ENCODE measurements at places on chromosomes 3 and 15.

DNA sequence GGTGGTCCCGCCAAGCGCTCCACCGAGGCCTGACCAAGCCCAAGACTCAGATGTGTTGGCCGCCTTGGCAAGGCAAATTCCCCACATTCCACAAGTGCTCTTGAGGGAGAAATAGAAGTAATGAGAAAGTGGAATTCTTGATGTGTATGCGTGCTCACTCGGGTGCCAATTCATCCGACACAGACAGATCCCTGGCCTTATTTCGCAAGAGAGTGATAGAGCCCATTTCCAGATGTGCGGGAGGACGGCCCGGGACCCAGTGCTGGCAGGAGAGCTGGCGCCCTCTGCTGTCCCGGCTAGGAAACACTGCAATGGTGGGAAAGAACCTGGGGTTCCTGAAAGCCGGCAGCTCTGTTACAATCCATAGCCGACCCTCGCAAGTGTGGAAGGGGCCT lies 76.0 kb downstream of the HMG20A start:
- DNase-seq: no peak

DNA sequence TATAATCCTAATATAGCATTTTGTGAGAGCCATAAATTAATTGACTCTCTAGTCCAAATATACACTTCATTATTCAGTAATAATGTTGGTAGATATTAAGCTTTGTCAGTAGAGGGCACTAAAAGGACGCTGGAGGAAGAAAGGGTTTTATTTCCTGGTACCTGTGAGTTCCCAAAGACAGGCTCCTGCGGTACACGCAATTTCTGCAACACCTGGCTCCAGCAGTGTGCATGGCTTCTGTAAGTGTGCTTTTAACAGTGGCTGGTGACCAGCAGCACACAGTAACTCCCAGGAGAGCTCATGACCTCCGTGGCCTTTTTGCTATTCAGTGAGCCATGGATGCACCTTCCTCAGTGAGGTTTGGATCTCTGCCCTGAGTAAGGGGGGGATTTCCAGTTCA lies 338.3 kb upstream of the ZNF385D start:
- no peak for DNase-seq

- DNase-seq: no peak
Observed at GRCh38 chr15:76342382-76343201, 6.0 kb downstream of the ISL2 start.

GRCh38 chr3:481680-482079 lies 285.1 kb downstream of the CHL1 start:
- no peak for DNase-seq

DNA sequence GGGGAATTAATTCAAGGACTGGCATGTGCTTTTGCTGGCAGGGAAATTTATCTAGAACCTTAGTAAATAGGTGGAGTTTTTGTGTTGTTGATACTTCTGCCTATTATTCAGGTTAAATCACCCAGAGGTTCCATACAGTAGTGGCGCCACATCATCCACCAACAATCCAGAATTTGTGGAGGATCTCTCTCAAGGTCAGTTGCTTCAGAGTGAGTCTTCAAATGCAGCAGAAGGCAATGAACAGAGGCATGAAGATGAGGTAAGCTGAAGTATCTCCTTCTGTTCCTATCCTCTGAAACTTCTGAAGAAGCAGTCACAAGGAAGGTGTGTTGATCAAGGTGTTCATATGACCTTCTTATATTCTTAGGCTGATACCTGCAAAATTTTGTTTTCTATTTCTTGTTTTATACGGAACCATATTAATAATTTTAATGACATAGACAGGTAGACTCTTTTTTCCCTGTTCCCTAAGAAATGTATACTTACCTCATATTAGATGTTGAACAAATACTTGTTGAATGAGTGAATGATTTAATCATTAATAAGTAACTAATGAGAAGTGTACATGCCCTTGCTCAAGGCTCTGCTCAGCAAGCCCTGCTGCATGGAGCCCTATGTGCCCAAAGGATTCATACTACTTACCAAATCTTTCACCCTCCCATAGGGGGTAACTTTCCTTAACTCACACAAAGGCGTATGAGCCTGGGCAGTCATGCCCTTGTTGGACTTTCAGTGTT lies 43.6 kb downstream of the HMG20A start:
- DNase-seq: no peak

- DNase-seq: no peak
Observed at GRCh38 chr15:31358957-31359701, 32.5 kb downstream of the KLF13 start.

- DNase-seq: no peak
Observed at GRCh38 chr3:55269096-55269495, 218.0 kb downstream of the WNT5A start.

DNA sequence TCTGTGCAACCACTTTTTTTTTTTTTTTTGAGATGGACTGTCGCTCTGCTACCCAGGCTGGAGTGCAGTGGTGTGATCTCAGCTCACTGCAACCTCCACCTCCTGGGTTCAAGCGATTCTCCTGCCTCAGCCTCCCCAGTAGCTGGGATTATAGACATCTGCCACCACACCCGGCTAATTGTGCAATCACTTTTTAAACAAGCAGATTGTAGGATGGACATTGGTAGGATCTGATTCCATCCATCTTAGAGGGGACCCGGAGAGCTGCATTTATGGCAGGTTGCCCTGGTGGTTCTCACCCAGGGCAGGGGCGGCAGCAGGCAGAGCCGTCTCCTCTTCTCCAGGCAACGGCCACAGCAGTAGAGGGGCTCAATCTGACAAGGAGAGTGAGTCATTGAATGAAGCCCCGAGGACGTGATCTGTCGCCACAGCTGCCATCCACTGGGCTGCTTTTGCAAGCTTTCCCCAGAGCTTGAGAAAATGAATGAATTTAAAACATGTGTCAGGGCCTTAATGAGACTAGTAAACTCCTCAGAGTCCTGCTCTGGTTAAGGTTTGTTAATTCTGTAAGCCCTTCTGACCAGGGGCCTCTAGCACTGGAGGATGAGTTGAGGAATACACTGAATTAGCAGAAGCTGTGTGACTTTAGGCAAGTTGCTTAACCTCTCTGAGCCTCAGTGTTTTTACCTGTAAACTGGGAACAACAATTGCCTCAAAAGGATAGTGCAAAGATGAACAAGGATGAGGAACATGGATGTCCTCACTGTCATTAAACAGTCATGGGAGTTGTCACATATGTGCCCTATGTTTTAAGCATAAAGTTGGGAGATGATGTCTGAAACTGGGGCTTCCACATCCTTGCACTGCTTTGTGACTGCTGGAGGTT lies 129.1 kb downstream of the ASB7 start:
- no peak for DNase-seq

DNA sequence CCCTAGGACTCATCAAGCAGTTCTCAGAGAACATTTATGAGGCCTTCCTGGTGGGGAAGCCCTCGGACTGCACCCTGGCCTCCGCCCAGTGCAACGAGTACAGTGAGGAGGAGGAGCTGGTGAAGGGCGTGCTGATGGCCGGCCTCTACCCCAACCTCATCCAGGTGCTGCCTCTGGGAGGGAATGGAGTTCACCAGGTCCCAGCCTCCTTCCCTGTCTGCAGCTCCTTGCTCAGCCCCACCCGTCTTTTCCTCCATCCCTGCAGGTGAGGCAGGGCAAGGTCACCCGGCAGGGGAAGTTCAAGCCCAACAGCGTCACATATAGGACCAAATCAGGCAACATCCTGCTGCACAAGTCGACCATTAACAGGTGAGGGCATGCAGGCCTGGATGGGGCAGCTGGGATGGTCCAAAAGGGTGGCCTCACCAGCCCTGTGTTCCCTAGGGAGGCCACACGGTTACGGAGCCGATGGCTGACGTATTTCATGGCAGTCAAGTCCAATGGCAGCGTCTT lies 46.3 kb downstream of the DHX30 start:
- no peak for DNase-seq

DNA sequence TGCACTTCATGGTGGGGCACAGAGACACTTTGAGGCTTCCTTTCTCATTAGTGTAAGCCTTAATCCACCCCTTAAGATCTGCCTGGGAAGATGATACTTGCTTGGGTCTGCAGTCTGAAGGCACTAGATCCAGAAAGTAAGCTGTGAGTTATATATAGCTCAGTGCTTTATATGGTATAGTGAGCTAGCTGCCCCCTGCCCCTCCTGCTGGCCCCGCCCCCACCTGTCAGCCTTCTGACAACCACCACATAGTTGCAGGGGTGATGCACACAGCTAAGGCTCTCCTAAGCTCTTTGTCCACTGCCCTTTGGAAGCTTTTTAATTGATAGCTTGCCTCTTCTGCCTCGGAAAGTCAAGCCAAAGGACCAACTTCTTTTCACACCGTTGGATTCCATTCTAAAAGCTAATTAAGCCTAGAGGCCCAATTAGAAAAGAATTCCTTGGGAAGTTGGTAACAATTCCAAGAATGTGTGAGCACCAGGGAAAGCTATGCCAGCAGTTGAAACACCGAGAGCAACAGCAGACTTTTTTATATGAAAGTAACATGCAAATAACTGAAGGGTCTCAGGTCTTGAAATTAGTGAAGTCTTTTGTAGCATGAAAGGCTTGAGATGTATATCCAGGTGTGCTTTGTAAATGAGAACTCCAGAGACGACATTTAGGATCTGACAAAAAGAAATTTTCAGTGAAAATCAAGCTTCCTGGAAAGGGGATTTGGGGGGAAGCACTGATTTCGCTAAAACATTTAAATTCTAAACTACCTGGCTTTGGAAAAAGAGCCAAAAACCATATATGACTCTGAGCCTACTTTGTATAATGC lies 2.3 kb downstream of the TPM1 start:
- DNase-seq: no peak

DNA sequence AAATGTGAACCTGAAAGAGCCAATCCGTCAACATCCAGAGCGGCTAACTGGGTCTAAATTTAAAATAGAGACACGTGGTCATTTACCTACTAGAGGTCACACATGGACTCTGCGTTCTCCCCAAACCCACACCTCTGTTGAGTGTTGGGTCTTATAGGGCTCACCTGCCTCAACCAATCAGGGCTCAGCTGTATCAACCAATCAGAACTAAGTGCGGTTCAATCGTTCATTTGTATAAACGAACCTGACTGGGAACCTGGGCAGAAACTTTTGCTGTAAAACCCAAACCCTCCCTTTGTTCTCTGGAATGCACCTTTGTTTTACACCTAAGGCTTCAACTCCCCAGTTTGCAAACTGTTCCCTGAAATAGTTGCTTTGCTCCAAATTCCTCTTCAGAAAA lies 8.9 kb downstream of the DNAAF4 start:
- no peak for DNase-seq

- DNase-seq: no peak
Observed at GRCh38 chr15:45100884-45101625, 12.9 kb downstream of the DUOX2 start.

DNA sequence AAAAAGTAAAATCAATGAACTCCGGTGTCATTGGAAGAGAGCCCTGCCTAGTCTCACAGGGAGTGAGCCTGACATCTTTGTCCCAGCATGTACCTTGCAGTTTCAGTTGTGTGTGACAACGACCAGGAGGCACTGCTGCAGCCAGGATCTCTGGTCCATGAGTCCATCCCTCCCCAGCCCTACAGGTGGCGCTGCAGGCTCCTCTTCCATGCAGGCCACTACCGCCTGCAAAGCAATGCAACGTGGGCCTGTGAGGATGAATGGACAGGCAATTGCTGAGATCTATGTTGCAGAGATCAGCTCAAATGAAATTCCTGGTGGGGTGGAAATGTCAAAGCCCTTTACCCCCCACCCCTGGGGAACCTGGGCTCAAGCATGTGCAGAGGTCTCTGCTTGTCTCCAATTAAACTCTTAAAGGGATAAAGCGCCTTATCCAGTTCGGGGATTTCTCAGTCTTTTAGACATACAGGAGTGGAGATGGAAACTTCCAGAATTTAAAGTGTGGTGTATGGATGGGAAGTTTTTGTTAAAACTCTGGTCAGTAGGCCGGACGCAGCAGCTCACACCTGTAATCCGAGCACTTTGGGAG lies 35.8 kb downstream of the TKT start:
- DNase-seq: no peak

DNA sequence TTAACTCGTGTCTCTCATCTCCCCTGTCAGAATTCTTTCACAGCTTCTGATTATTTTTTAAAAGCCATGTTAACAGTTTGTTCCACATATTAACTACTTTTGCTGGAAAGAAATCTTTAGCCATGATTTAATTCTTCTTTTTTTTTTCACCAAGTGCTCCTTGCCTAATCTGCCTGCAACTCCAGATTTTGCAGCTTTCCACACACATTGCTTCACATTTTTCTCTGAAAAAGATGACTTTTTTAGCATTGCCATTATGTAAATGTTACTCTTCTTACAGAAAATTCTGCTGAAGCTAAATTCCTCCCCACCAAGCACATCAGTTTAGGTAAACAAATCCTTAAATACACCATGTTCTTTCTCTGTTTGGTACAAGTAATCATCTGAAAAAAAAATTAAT lies 23.4 kb upstream of the PPARG start:
- DNase-seq: no peak

DNA sequence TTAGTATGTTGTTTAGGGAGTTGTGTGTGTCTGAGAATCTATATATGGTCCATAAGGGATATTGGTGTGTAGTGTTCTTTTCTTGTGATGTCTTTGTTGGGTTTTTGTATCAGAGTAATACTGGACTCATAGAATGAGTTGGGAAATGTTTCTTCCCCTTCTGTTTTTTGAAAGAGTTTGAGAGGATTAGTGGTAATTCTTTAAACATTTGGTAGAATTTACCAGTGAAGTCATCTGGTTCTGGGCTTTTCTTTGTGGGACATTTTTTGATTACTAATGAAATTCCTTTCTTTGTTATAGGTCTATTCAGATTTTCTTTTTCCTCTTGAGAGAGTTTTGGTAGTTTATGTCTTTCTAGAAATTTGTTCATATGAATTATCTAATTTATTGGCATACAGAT lies 16.9 kb downstream of the ACKR2 start:
- DNase-seq: no peak

GRCh38 chr3:172397716-172398405 lies 50.4 kb downstream of the GHSR start:
- DNase-seq: no peak

- DNase-seq: no peak
Observed at GRCh38 chr3:46863261-46863782, at the start of gene MYL3. Gene MYL3, minus strand, starts transcription at chr3:46863444. Its CDS starts 54 bp downstream, at chr3:46863390.

GRCh38 chr3:17830788-17831187 lies 88.4 kb upstream of the TBC1D5 start:
- no peak for DNase-seq
